ENCODE measurements at places on chromosomes 16 and 17. TPM values are rescaled to one million over a fixed set of nuclear protein-coding genes. Genes with fewer than 3 reads are reported as not detected.

NAGLU gene
- 45.6 TPM for total RNA-seq

KRT28 gene
- not detected for total RNA-seq

KRT32 gene
- not detected for total RNA-seq

WNK4 gene
- 0.12 TPM for total RNA-seq

CD300E gene
- total RNA-seq: 0.26 TPM

- DNase-seq: no peak
These were observed 191.4 kb downstream of the ZNF423 start for GRCh38 chr16:49664221-49665215.

- DNase-seq: no peak
These were observed 15.6 kb downstream of the RNF112 start for GRCh38 chr17:19426631-19427030.

DNA sequence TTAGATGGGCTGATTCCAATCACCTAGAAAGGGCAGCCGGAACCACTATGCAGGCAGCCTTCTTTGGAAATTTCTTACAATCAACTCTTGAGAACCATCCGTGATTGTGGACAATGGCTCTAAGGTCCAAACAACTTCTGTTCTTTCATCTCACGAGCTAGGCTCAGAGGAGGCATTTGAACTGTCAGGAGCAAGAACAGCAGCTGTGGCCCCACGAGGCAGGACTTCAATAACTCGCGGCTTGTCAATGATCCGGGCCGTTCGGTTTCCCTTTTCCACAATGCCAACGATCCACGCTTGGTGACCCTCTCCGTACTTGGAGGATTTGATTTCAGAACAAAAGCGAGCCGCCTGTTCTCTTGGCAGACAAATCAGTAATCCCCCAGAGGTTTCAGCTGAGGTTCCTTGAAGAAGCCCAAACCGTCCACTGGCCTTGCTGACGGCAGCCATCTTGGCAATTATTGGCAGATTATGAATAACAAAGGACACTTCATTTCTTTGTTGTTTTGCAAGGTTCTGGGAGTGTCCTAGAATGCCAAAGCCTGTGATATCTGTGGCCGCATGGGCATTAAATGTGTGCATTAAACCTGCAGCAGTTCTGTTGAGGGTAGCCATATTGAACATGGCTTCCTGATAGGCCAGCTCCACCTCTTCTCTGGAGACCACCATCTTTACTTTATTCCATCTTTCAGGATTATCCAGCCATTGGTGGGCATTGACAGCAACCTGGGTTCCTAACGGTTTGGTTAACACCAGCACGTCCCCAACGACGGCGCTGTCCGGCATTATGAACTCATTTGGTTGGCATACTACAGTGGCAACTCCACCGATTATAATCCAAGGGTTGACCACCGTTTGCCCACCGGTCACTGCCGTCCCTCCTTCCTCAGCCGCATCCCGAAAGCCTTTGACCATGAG, 1.2 kb downstream of the SEPHS2 start:
- no peak for DNase-seq

DNA sequence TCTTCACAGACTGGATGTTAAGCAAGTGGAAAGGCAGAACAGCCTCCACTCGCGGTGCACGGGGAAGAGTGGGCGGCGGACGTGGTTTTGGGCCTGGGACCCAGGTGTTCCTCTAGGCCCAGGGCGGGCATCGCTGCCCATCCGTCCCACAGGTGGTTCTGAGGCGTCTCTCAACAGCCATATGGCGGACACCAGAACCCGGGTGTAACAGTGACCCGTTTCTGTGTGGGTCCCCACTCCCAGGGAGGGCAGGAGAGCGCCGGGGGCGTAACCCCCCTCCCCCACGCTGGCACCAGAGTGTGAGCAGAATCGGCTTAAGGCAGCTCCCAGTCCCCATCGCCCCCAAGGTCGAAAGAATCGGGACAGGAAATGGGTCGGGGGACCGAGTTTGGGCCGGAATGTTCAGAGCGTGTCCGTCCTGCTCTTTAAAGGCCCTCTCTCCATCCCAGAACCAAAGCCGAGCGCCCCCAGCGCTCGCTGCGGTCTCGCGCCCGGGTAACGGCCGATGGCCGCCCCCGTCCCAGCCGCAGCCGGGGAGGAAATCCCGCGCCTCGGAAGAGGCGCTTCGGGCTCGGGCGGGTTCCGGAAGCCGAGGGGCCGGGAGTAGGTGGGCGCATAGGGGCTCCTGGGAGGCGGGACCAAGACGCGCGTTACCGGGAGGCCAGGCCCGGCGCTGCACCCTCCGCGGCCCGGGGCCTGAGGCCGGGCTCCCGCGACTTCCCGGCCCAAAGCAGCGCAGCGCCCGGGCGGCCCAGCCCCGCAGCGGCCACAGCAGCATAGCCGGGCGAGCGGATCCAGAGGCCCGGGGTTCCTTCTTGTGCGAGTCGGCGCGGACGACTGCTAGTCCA, at the start of gene TK2:
TSS of gene TK2 (minus strand) at position 839 of the 848 bp plus-strand sequence. CDS start at position 778, 61 bp downstream.
- DNase-seq: peak; percentile 69

- no peak for DNase-seq
These were observed 39.0 kb downstream of the DNAH17 start for GRCh38 chr17:78538033-78538776.

DNA sequence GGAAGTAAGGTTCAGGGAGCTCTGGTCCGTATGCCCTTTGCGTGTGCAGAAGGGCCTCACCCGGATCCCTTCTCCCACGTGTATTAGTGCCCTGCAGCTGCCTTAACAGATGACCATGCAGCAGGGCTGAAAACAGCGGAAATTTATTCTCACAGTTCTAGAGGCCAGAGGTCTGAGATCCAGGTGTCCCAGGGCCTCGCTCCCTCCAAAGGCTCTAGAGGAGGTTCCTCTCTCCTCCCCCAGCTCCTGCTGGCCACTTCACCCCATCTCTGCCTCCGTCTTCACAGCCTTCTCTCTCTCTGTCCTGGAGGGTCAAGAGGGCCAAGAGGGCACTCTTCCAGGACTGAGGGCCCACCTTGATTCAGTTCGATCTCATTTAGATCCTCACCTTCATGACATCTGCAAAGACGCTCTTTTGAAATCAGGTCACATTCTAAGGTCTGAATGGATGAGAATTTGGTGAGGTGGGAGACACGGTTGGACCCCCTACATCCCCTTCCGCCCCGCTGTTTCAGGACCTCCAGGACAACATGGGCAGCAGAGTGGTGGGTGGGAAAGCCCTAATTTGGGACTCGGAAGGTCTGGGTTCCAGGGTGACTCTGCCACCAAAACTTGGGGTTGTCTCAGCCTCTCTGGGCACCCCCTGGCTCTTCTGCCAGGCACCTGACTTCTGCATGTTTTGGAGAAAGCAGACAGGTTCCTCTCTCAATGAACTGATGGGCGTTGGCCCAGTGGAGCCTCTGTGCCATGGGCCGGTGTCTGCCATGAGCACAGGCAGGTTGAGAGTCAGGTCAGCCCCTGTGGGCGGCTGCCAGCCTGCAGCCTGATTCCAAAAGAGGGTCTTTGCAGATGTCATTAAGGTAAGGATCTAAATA, 361.2 kb downstream of the SEC14L1 start:
- peak; percentile 22 for DNase-seq

DNA sequence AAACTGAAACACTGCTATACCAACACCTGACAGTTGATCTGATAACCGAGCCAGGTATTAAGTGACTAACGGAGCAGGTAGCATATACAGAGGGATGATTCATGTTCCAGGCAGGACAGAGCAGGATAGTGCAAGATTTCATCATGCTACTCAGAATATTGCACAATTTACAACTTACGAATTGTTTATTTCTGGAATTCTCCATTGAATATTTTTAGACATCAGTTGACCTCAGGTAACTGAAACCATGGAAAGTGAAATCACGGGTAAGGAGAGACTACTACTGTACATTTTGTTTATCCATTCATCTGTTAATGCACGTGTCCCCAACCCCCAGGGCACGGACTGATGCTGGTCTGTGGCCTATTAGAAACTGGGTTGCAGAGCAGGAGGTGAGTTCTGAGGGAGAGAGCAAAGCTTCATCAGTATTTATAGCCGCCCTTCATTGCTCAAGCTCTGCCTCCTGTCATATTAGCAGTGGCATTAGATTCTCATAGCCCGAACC, 14.5 kb upstream of the PPM1E start:
- no peak for DNase-seq

DNA sequence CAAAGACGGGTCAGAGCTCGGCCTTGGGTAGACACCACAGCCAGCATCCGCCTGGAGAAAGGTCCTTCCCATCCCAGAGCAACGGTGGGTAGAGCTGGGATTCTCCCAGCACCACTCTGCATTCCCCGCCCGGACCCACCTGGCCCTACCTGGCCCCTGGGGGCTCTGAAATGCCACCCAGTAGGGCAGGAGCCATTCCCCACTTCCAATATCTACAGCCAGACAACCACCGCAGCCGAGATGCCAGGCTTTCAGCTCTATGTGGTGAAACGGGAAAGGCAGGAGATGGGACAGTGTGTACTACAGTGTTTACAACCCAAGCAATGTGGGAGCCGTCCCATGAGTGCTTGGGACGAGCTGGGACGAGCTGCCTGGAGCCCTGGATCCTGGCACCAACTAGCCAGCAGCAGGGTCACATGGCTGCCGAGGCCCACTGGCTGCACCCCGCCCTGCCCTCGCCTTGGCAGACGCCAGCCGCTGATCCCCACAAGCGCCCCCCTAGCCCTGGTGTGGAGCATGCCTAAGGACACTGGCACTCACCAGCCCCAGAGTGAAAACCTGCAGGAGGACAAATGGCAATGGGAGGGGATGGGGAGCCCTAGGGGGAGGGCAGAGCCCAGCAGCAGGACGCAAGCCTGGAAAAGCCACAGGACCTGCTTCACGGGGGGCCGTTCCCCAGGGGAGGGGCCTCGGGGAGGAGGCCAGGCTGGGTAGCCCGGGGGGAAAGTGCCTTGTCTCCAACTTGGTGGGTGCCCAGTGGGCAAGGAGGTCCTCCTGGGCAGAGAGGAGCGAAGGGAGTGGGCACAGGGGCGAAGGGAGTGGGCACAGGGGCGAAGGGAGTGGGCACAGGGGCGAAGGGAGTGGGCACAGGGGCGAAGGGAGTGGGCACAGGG, 13.5 kb downstream of the TMC6 start:
- no peak for DNase-seq

DNA sequence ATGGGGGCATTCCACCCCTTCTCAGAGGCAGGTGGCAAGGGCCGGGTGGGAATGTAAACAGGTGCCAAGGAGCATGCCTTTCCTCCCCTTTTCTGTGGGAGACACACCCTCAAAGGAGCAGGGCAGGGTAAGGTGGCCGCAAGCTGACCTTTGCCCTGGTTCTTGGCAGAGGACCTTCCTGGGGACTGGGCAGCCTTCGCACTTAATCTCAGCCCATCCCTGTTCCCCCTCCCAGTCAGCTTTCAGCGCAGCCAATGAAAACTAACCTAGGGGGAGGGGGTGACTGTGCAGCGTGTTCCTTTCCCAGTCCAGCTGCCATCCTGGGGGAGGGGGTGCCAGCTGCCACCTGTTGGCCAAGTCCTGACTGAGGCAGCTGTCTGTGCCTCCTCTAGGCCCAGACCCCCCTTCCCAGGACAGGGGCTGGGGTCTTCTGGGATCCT, 2.8 kb downstream of the TRAF4 start:
- DNase-seq: peak; percentile 77

DNA sequence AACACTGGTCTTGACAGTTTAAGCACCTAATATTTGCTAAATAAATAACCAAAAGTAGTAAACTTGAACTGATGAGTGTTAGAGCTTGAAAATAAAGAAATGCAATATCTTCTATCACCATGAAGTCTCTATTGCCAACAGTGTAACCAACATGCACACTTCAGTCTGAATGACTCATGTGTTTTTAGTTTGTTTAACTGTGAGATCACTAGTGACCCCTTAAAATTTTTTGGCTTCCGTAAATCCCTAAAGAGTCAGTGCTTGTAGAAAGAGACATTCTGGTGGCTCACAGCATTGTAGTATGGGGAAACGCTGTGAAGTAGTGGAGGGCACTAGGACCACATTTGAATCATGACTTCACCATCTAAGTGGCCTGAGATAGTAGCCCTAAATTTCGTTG, 341.1 kb downstream of the PMP22 start:
- DNase-seq: no peak

DNA sequence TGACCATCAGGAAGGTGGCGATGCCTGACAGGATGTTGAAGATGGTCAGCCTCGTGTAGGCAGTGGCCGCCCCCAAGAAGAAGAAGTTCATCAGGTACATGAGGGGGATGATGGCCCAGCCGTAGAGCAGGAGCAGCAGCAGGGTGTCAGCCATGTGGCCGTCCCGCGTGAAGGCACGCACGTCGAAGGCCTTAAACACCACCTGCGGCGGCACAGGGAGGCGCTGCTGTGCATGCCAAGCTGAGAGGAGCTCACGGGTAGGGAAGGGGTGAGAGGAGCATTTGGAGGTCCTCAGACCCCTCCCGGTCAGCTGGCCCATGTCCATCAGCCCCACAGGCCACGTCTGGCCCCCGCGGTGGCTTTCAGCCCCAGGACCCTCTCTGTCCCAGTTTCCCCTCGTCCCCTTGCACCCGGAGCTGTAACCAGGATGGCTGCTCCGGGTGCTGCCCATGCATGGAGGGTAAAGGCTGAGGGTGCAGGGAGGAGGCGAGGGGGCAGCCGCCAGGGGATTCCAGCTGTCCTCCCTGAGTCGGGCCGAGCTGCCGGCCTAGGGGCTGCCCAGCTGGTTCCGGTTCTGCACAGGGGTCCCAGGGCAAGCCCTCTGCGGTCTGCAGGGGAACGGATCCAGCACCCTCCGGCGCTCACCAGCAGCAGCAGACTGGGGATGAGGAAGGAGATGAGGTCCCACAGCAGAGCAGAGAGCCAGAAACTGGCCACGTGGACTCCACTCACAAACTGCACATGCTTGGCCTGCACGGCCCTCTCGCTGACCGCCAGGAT, 17.1 kb upstream of the RNPS1 start:
- no peak for DNase-seq

Data from right lobe of liver (tissue), 6 donors.